ENCODE measurements at places on chromosomes 11 and 22. TPM values are rescaled to one million over a fixed set of nuclear protein-coding genes. Genes with fewer than 3 reads are reported as not detected.
A peak's percentile ranks its signal among the peaks of the same experiment; 100 is the strongest.

DNA sequence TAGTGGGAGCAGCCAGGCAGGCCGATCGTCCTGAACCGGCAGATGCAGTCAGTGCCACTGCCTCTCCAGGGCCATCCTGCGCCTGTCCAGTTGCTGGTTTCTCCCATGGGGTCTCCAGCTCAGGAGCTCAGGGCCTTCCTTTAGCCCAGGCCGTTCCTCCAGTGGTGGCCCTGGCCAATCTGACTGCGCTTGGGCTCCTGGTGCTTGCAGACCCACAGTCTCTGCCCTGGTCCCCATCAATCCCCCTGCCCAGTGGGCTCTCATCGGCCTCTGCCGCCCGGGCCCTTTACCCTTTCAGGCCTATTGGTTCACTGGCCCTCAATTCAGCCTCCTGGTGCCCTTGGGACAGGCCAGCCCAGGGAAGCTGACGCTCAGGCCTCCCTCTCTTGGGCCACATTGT is 29.2 kb upstream of the TSKU start:
- no peaks in the 10 kb centered on the region for H3K27me3 ChIP-seq
- H3K4me1 ChIP-seq: peaks cover 15% of the 10 kb centered on the region
- no peak overlapping the region for H3K27ac ChIP-seq
- no peak overlapping the region for H3K4me3 ChIP-seq
- no peaks in the 10 kb centered on the region for H3K36me3 ChIP-seq

SLN gene
- total RNA-seq: not detected

OR52I2 gene
- total RNA-seq: not detected

FAM180B gene
- not detected for total RNA-seq

DNA sequence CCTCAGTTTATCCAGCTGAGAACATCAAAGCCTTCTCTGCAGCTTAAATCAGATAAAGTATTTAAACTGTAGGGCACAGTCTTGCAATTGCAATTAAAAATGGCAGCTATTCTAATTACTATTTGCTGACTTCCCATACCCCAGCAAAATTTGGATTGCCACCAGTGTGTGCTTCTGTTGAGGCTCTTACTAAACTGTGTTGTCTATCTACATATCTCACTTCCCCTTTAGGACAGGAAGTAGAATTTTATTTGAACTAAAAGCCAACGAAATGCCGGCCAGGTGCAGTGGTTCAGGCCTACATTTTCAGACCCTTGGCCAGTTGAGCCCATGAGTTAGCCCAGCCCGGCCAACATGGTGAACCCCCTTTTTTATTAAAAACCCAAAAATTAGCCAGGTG is 7.1 kb downstream of the SAA4 start:
- H3K36me3 ChIP-seq: no peaks in the 10 kb centered on the region
- peaks cover 21% of the 10 kb centered on the region for H3K27me3 ChIP-seq
- H3K27ac ChIP-seq: no peak overlapping the region
- H3K4me1 ChIP-seq: no peaks in the 10 kb centered on the region
- no peak for DNase-seq

DNA sequence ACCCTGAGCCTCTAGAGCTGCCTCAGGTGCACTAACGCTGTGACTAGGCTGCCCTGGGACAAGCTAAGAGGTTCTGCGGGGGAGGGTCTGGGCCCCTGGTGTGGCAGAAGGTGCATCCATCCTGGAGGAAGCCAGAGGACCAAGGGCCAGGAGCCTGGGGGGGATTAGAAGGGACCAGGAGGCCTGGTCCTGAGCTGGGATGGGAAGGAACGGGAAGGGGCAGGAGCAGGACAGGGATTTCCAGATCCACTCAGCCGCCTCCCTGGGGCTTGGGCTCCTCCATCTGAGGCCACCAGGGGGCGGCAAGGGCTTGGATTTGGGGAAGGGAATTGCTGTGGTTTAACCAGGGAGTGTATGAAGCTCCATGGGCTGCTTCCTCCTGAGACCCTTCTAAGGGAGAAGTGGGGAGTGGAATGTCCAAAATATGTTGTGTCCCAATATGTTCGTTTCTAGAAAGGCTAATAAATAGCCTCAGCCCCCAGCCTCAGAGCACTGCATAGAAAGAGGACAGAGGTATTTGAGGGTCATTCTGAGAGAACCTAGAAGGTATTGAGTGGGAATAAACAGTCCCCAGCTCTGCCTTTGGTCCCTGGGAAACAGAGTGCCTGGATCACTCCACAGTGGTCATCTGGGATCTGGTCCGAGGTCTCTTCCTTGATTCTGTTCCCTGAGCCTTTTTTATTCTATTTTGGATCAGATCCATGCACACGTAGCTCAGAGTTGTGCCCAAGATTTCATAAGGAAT is 17.4 kb upstream of the PRAME start:
- H3K4me3 ChIP-seq: no peak overlapping the region
- DNase-seq: no peak
- no peaks in the 10 kb centered on the region for H3K4me1 ChIP-seq
- H3K27ac ChIP-seq: no peak overlapping the region
- H3K27me3 ChIP-seq: peaks cover 56% of the 10 kb centered on the region

GRCh38 chr22:28873183-28873963 is 10.0 kb upstream of the ZNRF3 start:
- no peak overlapping the region for H3K4me3 ChIP-seq
- no peaks in the 10 kb centered on the region for H3K36me3 ChIP-seq
- no peaks in the 10 kb centered on the region for H3K27me3 ChIP-seq
- H3K4me1 ChIP-seq: peaks cover 2% of the 10 kb centered on the region
- DNase-seq: no peak
- no peak overlapping the region for H3K27ac ChIP-seq

SYT9 gene
- 0.15 TPM for total RNA-seq

DNA sequence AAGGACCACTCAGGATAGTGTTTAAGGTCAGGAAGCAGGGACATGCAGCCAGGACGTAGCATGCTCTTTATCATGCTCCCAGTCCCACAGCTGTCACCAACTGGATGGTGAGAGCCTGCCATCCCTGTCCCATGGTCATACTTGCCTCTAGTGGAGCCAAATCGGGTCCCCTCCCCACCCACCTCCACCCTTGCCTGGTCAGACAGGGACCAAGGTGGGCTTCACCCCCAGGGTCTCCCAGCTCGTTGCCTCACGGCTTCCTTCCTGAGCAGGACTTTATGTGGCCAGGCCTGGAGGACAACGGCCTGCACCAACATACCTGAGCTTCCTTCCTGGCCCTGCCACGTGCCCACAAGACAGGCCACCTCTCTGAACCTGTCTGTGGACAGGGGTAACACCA is 19.8 kb downstream of the A4GALT start:
- no peak overlapping the region for H3K4me3 ChIP-seq
- no peaks in the 10 kb centered on the region for H3K36me3 ChIP-seq
- H3K27me3 ChIP-seq: no peaks in the 10 kb centered on the region
- peaks cover 32% of the 10 kb centered on the region for H3K4me1 ChIP-seq

DNA sequence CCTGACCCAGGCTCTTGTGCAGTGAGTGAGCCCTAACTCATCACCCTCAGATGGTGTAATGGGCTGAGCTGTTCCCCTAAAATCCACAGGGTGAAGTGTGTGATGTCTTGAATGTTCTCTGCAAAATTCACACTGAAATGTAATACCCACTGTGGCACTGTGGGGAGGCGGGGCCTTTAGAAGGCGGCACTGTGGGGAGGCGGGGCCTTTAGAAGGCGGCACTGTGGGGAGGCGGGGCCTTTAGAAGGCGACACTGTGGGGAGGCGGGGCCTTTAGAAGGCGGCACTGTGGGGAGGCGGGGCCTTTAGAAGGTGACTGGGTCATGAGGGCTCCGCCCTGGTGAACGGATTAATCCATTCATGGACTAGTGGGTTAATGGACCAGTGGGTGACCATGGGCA is 33.0 kb downstream of the CHID1 start:
- no peak overlapping the region for H3K27ac ChIP-seq
- H3K4me1 ChIP-seq: peaks cover 5% of the 10 kb centered on the region
- no peak overlapping the region for H3K4me3 ChIP-seq
- H3K27me3 ChIP-seq: no peaks in the 10 kb centered on the region
- DNase-seq: no peak

PARVA gene
- total RNA-seq: 158 TPM

GRCh38 chr11:120062561-120062930 is 75.4 kb downstream of the TRIM29 start:
- H3K4me3 ChIP-seq: no peak overlapping the region
- H3K27ac ChIP-seq: no peak overlapping the region
- no peaks in the 10 kb centered on the region for H3K36me3 ChIP-seq
- no peak for DNase-seq

- peak overlapping the region; percentile 86 for H3K27ac ChIP-seq
- no peaks in the 10 kb centered on the region for H3K36me3 ChIP-seq
- H3K27me3 ChIP-seq: peaks cover 16% of the 10 kb centered on the region
- DNase-seq: no peak
- no peak overlapping the region for H3K4me3 ChIP-seq
- H3K4me1 ChIP-seq: peaks cover 20% of the 10 kb centered on the region
These were observed 106.7 kb upstream of the ASPHD2 start for GRCh38 chr22:26322179-26322905.

DNA sequence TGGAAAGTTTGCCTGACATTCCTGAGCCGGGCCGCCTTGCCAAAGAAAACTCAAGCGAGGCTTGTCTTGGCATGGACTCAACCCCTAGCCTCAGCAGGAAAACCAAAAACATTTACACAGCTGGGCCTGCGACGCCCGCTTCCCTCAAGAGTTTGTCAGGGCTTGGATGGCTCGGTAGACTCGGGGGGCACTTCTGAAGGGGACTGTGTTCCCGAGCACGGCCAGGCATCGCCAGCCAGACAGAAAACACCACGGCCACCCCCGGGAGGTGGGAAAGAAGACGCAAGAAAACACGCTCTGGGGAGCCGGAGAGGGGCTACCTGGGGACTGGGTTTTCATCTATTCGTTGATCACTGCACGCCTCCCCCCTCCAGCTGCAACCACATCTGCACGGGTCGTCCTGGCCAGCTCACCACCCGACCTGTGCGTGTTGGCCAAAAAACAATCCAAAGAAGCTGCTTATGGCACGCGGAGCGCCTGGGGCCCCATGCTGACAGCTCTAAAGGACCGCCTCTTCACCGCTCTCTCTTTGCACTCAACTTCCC is 380.7 kb downstream of the MN1 start:
- DNase-seq: peak; percentile 96
- peak overlapping the region; percentile 57 for H3K4me3 ChIP-seq
- H3K36me3 ChIP-seq: peaks cover 5% of the 10 kb centered on the region
- peak overlapping the region; percentile 99 for H3K27ac ChIP-seq
- peaks cover 58% of the 10 kb centered on the region for H3K4me1 ChIP-seq

DNA sequence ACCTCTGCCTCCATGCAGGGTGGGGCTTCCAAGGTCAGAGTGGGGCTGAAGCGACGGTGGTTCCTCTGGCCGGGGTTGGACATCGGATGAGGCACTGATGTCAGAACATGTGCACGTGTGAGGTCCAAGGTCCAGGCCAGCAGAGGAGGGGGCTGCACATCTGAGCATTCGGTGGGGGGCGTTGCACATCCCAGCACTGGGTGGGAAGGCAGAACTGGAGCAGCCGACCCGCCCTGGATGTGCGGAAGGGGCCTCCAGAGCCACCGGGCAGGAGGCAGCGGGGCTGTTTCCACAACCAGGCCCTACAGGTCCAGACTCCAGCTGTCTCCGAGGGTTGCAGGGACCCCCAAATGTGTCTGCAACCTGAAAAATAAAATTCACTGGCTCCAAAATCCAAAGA is 271.0 kb downstream of the CTTN start:
- peaks cover 25% of the 10 kb centered on the region for H3K27me3 ChIP-seq
- H3K36me3 ChIP-seq: no peaks in the 10 kb centered on the region
- no peak overlapping the region for H3K4me3 ChIP-seq
- no peak overlapping the region for H3K27ac ChIP-seq

- H3K27me3 ChIP-seq: no peaks in the 10 kb centered on the region
- no peak overlapping the region for H3K4me3 ChIP-seq
- H3K4me1 ChIP-seq: peaks cover 9% of the 10 kb centered on the region
- no peak for DNase-seq
These were observed 398.8 kb downstream of the GUCY1A2 start for GRCh38 chr11:106619320-106619990.

GRCh38 chr11:73248526-73249185 is 23.5 kb upstream of the P2RY6 start:
- H3K4me3 ChIP-seq: no peak overlapping the region
- H3K36me3 ChIP-seq: no peaks in the 10 kb centered on the region
- no peak for DNase-seq
- H3K27ac ChIP-seq: no peak overlapping the region
- H3K27me3 ChIP-seq: no peaks in the 10 kb centered on the region

DNA sequence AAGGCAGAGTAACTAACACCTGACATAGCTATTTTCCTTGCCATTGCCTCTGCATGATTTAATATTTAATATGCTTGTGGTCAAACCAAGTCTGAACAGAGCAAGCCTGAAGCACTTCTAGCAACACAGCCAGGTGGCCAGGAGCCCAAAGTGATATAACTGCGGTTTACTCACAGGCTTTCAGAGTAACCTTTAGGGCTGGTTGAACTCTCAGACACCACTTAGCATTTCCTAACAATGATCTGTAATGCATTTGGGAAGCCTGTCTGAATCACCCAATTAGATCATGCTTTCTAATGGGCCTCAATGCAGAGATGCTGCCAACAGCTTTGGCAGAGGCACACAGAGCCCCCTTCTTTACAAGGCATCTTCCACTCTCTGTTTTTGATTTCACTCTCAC is 96.1 kb downstream of the FDX1 start:
- no peak overlapping the region for H3K27ac ChIP-seq
- H3K4me3 ChIP-seq: no peak overlapping the region
- no peak for DNase-seq
- no peaks in the 10 kb centered on the region for H3K4me1 ChIP-seq
- no peaks in the 10 kb centered on the region for H3K27me3 ChIP-seq

DNA sequence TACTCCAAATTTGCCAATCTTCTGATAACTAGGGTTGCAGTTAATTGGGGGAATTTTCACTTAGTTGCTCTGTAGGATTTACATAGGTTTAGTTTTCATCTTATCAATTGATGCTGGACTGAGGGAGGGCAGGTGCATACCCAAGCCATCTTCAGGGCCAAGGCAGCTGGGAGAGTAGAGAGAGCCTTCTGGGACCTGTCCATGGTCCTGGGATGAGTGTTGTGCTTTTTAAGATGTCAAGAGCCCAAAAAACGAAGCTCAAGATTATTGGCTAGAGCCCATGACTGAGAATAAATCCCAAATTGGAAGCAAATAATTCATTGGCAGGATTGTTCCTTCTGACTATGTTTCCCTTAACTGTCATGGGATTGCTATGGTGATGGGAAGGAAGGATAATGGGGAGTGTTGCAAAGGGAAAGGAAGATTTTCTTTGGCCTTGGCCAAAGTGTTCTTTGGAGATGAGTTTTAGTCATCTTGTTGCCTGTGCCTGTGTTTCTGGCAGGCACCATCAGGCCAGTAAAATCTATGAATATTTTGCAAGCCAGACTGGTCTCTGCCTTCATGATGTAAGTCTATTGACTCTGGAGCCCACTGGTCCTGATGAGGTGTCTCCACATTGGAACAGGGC is 4.5 kb downstream of the SLC22A6 start:
- no peak overlapping the region for H3K4me3 ChIP-seq
- DNase-seq: no peak
- no peaks in the 10 kb centered on the region for H3K4me1 ChIP-seq
- no peak overlapping the region for H3K27ac ChIP-seq
- peaks cover 32% of the 10 kb centered on the region for H3K27me3 ChIP-seq

MRGPRF gene
- total RNA-seq: 1.6 TPM

KCNQ1 gene
- total RNA-seq: not detected

- H3K4me1 ChIP-seq: no peaks in the 10 kb centered on the region
- DNase-seq: no peak
- H3K4me3 ChIP-seq: no peak overlapping the region
- no peaks in the 10 kb centered on the region for H3K36me3 ChIP-seq
- H3K27ac ChIP-seq: no peak overlapping the region
- peaks cover 23% of the 10 kb centered on the region for H3K27me3 ChIP-seq
These were observed 286.7 kb upstream of the CCDC90B start for GRCh38 chr11:83572581-83573496.

GRCh38 chr11:88103337-88104206 is 71.7 kb downstream of the RAB38 start:
- no peak for DNase-seq
- no peak overlapping the region for H3K27ac ChIP-seq
- H3K4me3 ChIP-seq: no peak overlapping the region
- H3K36me3 ChIP-seq: no peaks in the 10 kb centered on the region
- H3K27me3 ChIP-seq: peaks cover 4% of the 10 kb centered on the region
- no peaks in the 10 kb centered on the region for H3K4me1 ChIP-seq
